ENCODE measurements at places on chromosomes 11 and 22. TPM values are rescaled to one million over a fixed set of nuclear protein-coding genes. Genes with fewer than 3 reads are reported as not detected.

DNA sequence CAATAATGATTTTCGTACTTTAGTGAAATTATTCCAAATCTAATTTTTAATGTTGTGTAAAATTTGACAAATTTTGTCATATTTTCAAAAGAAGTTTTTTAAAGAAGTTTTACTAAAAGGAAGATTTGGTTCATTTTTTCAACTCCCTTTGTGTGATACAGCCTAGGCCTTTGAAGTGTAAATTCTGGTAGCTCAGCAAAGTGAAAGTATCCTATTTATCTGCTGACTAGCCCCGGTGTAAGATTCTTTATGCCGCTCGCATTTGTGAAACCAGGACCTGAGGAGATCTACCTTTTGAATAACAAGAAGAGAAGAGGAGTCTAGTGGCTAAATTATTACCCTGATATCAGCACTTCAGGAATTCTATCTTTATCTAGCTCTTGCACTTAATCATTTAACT lies 177.4 kb downstream of the JRKL start:
- H3K4me3 ChIP-seq: no peak overlapping the region
- H3K27me3 ChIP-seq: no peaks in the 10 kb centered on the region
- H3K4me1 ChIP-seq: no peaks in the 10 kb centered on the region
- no peaks in the 10 kb centered on the region for H3K36me3 ChIP-seq
- H3K27ac ChIP-seq: no peak overlapping the region

FUT4 gene
- 5.2 TPM for total RNA-seq

DNA sequence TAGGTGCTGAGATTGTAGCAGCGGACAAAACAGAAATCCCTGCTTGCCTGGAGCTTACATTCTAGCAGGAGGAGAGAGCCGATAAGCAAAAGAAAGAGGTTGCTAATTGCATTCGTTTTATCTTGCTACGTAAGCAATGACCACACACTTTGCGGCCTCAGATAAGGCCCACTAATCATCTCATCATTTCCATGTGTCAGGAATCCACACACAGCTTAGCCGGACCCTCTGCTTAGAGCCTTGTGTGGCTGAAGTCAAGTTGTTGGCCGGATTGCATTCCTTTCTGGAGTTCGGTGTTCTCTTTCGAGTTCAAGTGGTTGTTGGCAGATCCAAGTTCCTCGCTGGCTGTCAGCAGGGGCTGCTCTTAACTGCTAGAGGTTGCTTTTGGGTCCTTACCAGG lies 101.6 kb downstream of the CHST1 start:
- H3K36me3 ChIP-seq: no peaks in the 10 kb centered on the region
- no peaks in the 10 kb centered on the region for H3K27me3 ChIP-seq
- H3K27ac ChIP-seq: no peak overlapping the region
- no peak overlapping the region for H3K4me3 ChIP-seq

DNA sequence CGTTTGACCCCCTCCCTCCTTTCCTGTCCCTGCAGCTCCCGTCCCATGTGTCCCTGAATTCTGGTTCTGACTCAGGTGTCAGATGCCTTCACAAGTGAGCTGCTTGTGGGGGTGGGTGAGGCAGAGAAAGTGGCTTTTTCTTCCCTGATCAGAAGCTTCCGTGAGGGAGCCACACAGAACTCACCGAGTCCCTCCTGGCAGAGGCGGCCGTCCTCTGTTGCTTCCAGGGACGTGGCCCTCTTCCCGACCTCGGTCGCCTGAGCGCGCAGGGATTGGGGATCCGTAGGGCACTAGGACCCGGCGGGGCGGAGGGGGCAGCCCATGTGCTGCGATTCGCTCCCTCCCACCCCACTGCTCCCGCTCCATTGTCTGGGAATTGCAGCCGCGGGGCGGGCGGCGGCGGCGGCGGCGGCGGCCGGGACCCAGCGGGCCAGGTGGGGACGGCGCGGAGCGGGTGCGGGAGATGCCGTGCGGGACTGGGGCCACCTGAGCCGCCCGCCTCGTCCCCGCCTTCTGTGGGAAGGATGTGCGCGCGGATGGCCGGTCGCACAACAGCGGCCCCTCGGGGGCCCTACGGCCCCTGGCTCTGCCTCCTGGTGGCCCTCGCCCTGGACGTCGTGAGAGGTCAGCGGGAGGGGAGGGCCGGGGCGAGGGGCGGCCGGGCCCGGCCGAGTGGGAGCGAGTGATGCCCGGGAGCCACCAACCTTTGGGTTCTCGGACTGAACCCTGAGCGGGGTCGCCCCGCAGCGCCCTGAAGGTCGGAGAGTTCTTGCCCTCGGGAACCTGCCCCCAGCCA lies at the start of gene TMEM132A:
Gene TMEM132A, plus strand, starts transcription at position 351 of the 796 bp plus-strand sequence. Its CDS starts 174 bp downstream, at position 525.
- H3K27ac ChIP-seq: no peak within 1 kb of the TSS
- H3K4me3 ChIP-seq: peak within 1 kb of the TSS; percentile 46
- H3K4me1 ChIP-seq: no peaks in the 10 kb centered on the region

- H3K36me3 ChIP-seq: no peaks in the 10 kb centered on the region
- H3K4me3 ChIP-seq: no peak overlapping the region
- no peaks in the 10 kb centered on the region for H3K27me3 ChIP-seq
- H3K4me1 ChIP-seq: peaks cover 6% of the 10 kb centered on the region
- no peak for DNase-seq
These were observed 1.3 kb upstream of the NPTXR start for GRCh38 chr22:38845004-38845740.

DNA sequence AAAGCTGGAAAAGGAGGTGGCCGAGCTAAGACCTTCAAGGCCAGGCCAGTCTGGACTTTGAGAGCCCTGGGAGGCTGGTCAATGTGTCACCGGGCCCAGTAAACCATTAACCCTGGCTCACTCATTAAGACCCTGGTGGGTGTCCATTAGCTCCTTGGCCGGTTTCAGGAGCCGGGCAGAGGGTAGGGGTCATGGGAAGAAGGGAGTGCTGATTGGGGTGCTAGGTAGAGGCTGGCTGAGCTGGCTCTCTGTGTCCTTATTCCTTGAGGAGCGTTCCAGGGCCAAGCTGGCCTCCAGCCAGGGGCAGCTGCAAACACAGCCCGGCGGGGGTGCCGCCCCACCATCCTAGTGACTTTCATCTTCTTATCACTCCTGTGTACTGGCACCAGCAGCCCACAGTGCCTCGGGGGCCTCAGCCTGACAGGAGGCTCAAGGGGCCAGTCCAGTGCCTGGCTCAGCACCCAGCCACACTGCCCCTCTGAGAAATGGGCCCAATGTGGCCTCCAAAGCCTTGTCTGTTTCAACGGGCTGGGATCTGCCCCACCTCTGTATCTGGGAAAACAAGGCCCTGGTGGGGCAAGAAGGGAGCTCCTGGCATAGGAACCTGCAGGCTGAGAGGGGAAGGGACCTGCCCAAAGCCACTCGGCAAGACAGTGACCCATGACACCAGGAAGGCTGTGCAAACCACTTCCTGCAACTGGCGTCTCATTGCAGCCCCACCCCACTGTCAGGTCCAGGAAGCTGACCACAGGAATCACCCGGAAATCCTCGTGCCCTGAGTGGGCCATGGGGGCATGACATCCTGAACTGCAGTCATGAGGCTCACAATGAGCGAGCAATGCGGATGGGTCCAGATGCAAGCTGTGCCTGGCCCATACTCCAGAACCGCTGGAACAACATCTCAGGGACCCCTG lies 15.1 kb upstream of the RGL4 start:
- DNase-seq: no peak
- no peak overlapping the region for H3K27ac ChIP-seq
- no peaks in the 10 kb centered on the region for H3K36me3 ChIP-seq
- H3K4me1 ChIP-seq: no peaks in the 10 kb centered on the region
- H3K4me3 ChIP-seq: no peak overlapping the region
- H3K27me3 ChIP-seq: no peaks in the 10 kb centered on the region

DNA sequence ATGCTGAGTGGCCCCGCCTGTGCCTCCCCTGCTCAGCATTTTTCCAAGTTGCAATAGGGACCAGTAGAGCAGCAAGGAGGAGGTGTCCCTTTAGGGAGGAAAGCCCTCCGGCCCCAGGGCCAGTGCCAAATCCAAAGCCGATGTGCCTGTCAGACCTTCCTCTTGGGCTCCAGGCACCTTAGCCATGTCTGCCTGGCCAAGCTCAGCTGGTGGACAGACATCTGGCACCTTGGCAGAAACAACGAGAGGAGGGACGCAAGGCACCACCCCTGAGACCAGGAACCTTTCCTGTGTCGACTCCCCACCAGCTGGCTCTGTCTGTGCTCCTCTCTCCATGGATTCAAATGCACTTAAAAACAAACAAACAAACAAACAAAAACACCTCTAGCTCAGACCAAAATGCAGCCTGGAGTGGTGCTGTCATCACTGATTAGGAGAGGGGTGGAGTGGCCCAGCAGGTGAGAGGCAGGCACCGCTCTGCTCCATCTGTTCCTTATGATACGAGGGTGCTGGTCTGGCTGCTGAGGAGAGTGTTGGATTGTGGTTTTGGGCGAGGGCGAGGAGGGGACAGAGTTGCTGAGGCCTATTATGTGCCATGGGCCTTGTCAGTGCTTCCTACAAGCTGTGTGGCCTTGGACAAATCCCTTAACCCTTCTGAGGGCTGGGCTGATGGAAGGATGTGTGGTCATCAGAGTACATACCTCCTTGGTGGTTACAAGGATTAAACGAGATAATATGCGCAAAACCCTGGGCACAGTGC lies 46.2 kb downstream of the TP53I11 start:
- H3K27me3 ChIP-seq: no peaks in the 10 kb centered on the region
- no peak overlapping the region for H3K27ac ChIP-seq
- H3K4me3 ChIP-seq: no peak overlapping the region
- DNase-seq: no peak

- no peaks in the 10 kb centered on the region for H3K27me3 ChIP-seq
- DNase-seq: peak; percentile 100
- H3K36me3 ChIP-seq: no peaks in the 10 kb centered on the region
These were observed at the start of gene IFT27 for GRCh38 chr22:36775964-36776669. Gene IFT27 (minus strand): TSS chr22:36776119. CDS start chr22:36775707, 412 bp downstream.

GRCh38 chr22:35601743-35602615 lies 15.2 kb downstream of the MB start:
- H3K27me3 ChIP-seq: no peaks in the 10 kb centered on the region
- no peaks in the 10 kb centered on the region for H3K36me3 ChIP-seq
- DNase-seq: no peak
- H3K4me1 ChIP-seq: no peaks in the 10 kb centered on the region
- no peak overlapping the region for H3K4me3 ChIP-seq

DNA sequence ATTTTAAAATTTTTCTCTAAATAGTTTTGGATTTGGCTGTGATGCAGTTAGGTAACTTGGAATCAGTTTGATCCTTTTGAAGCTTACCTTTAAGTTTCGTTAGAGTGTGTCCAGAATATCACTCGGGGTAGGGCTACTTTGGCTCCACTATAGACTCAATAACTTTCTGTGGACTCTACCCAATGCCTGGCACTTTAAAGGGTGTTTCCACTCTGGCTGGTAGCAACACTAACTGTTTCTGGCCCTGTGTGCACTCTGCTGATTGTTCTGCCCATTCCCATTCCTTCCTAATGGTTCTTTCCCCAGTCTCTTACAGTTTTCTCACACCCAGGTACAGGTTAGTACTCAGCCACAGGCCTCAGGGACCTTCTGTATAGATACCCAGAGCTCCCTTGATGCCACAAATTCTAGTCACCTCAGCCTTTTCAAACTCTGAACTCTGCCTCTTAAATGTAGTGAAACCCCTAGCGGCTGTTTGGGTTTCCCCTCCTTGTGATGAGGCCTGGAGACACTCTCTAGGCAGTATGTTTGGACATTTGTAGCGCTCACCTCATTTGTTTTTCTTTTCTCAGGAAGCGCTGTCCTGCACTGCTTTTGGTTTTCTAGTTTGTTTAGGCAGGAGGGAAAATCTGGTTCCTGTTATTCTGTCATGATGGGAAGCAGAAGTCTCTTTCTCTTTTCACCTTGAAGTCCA lies 16.8 kb downstream of the CUL5 start:
- no peaks in the 10 kb centered on the region for H3K36me3 ChIP-seq
- no peaks in the 10 kb centered on the region for H3K4me1 ChIP-seq
- no peak overlapping the region for H3K27ac ChIP-seq
- no peak for DNase-seq
- H3K4me3 ChIP-seq: no peak overlapping the region

DNA sequence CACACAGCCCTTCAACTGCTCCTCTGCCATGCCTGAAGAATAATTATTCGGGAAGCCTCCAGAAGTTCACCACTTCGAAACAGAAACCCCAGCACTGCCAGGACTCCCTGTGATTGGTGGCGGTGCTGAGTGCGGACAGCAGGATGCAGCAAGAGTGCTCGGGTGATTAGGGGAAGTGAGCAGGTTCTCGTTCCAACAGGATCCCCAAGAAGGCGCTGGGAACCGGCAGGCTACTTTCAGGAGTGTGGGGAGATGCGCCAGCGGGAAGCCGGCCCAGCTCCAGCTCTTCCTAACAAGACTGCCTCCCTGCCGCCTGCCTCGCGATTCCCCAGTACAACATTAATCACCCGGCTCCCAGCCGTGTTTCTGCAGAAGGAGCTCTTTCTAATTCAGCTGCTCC lies 630.2 kb downstream of the BRD1 start:
- no peaks in the 10 kb centered on the region for H3K27me3 ChIP-seq
- no peak overlapping the region for H3K4me3 ChIP-seq
- H3K4me1 ChIP-seq: no peaks in the 10 kb centered on the region
- no peak for DNase-seq
- no peak overlapping the region for H3K27ac ChIP-seq

DNA sequence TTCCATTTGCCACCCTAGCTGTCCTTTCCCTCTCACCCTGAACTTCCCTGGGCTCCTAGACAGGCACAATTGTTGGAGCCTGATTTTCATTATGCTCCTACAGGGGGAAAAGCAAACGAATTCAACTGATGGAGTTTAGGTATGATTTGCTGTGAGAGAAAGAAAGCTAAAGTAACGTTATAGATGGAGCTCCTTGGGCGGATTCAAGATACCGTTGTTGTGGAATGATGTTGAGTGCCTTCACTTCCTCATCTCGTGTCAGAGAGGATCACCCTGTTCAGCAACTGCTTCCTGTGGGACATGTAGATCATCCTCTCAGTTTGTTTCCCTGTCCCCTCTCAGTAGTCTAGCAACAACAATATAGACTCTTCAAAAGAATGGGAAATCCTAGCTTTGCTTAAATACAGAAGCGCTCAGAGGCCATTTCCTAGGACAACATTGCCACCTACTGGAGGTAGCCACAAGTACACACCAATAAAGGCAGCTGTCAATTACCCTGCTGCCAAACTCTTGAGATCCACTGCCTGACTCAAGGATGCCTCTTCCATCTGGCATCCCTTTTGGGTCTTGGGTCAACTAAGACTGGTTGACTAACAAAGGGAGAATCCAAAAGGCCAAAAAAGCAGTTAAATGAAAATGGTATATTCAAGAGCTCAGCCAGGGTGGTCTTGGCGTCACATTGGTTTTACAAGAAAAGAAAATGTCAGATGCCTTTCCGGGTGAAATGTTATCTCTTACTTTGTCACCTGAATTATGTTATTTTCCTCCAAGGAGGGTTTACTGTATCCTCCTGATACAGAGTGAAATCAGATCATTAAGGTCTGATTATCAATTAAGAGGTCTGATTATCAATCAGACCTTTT lies 13.5 kb upstream of the DTX4 start:
- H3K27me3 ChIP-seq: no peaks in the 10 kb centered on the region
- H3K4me1 ChIP-seq: no peaks in the 10 kb centered on the region
- no peak overlapping the region for H3K4me3 ChIP-seq
